ENCODE measurements at places on chromosomes 7 and 10. TPM values are rescaled to one million over a fixed set of nuclear protein-coding genes. Genes with fewer than 3 reads are reported as not detected.

GRCh38 chr7:22387583-22387982 is 30.6 kb upstream of the RAPGEF5 start:
- DNase-seq: peak; percentile 72

DNA sequence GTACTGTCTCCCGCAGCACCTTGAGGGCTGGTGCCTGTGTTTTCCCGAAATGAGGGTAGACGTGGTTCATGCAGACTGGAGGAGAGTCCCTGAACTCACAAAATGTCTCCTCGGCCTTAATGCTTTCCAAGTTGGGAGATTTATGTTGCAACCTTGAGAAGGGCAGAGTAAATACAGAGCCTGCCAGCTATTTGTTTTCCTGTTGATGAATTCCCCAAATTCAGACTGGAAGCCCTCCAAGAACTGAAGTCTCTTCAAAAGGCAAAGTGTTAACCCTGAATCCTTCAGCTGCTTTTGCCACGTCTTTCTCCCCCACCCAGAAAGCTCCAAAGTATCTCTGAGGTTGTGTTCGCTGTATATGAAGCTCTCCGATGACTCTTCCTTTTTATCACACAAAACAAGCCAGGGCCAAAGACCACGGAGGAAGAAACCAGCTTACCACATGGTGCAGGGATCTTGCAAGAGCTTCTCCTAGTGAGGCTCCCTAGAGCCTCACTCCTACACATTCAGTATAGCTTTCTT is 254.7 kb upstream of the NFE2L3 start:
- DNase-seq: no peak

DNA sequence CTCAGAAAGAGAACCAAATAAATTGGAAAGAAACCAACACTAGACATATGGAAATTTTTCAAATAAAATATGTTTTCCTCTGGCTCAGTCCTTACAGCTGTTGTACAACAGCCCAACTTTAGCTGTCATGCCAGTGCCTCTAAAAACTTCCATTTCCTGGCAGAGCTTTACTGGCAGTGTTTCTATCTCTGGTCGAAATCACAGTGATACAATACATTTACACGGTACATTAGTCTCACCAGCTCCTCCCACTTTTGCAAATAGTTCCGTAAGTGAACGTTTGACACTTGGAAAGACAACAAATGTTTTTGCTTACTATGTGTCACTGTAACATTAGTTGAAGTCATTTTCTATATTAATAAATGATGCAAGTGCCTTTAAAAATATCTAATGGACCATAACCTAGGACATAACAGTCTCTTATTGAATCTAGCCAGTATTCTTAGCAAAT is 29.8 kb downstream of the BCAP29 start:
- peak; percentile 91 for DNase-seq

- DNase-seq: peak; percentile 45
Measured at GRCh38 chr10:22598478-22598877, 115.9 kb downstream of the PIP4K2A start.

ANK3 gene
- under 0.01 TPM for total RNA-seq

TRPV6 gene
- total RNA-seq: not detected

LRRN3 gene
- total RNA-seq: not detected

Data from lung microvascular endothelial cell (primary cell).